ENCODE measurements at places on chromosomes 5 and 9. TPM values are rescaled to one million over a fixed set of nuclear protein-coding genes. Genes with fewer than 3 reads are reported as not detected.

GRCh38 chr9:87401681-87402080 lies 96.0 kb upstream of the DAPK1 start:
- H3K36me3 ChIP-seq = no peaks in the 10 kb centered on the region
- no peak for DNase-seq
- no peaks in the 10 kb centered on the region for H3K4me1 ChIP-seq
- H3K27ac ChIP-seq = no peak overlapping the region

- no peak for DNase-seq
- H3K27me3 ChIP-seq = no peaks in the 10 kb centered on the region
- H3K4me3 ChIP-seq = no peak overlapping the region
- H3K27ac ChIP-seq = no peak overlapping the region
- no peaks in the 10 kb centered on the region for H3K4me1 ChIP-seq
Observed at GRCh38 chr5:121725450-121725849, 126.2 kb upstream of the FTMT start.

DNA sequence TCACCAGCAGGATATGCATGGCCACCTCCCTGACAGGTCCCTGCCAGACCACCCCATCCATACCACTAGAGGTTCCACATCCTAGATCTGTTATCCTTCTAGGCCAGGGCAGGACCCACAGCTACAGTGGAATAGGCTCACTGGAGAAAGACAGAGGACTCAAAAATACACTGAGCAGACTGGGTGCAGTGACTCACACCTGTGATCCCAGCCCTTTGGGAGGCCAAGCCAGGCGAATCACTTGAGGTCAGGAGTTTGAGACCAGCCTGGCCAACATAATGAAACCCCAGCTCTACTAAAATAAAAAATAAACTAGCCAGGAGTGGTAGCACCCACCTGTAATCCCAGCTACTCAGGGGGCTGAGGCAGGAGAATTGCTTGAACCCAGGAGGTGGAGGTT lies 56.5 kb upstream of the TESK1 start:
- H3K4me1 ChIP-seq = peaks cover 2% of the 10 kb centered on the region
- H3K27ac ChIP-seq = no peak overlapping the region
- peaks cover 3% of the 10 kb centered on the region for H3K36me3 ChIP-seq
- H3K4me3 ChIP-seq = no peak overlapping the region

DNA sequence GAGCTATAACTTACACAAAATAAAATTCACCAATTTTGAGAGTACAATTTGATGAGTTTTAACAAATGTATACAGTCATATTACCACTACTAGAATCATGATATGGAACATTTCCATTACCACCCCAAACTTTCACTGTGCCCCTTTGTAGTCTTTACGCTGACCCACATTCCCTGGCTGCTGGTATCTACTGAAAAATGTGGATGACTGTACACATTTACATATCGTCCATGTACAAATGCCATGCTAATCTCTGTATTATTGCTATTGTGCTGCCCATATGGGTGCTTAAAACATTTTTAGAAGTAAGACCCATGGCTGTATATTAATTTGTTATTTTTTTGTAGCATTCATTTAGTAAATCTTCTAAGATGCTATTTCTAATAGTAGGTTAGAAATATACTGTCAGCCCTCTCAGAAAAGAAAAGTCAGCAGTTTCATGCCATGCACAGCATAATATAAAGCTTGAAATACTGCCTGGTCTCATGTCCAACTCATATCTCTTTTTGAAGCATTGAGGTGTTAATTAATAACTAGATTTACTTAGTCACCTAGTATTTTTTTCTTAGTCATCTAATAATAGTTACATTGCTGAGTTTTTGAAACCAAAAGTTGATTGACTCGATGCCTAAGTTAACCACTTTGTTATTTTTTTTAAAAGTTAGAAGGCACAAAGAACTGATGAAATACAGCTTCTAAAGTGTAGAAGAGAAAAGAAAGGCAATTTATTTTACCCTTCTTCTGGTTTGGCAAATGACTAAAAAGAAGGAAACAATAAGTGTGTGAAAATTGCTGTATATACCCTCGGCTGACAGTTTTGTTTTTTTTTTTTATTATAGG lies 188.3 kb upstream of the MEF2C start:
- H3K27ac ChIP-seq = no peak overlapping the region
- DNase-seq = no peak
- no peaks in the 10 kb centered on the region for H3K36me3 ChIP-seq
- H3K27me3 ChIP-seq = no peaks in the 10 kb centered on the region
- no peaks in the 10 kb centered on the region for H3K4me1 ChIP-seq

ISCA1 gene
- 87.2 TPM for total RNA-seq

All from T-helper 17 cell (primary cell).